Hair follicle dermal papilla cell (primary cell): ENCODE measurements at places on chromosomes 3 and 15. TPM values are rescaled to one million over a fixed set of nuclear protein-coding genes. Genes with fewer than 3 reads are reported as not detected.

GP9 gene
- total RNA-seq: not detected in 2 replicates

HRG gene
- total RNA-seq: not detected in 2 replicates

SERPINI1 gene
- 0.97 and 2.1 TPM in 2 replicates for total RNA-seq

RASSF1 gene
- total RNA-seq: 30.8 and 37.2 TPM in 2 replicates

PTX3 gene
- 496 and 515 TPM in 2 replicates for total RNA-seq

NEK10 gene
- 9.6 and 10.9 TPM in 2 replicates for total RNA-seq

MYEF2 gene
- 2.9 and 4.1 TPM in 2 replicates for total RNA-seq

SLC38A3 gene
- total RNA-seq: not detected in 2 replicates
